Dorsolateral prefrontal cortex (tissue), 122 donors: ENCODE measurements at places on chromosomes 2 and 18. TPM values are rescaled to one million over a fixed set of nuclear protein-coding genes. Genes with fewer than 3 reads are reported as not detected.

DPP4 gene
- total RNA-seq = 5.8 TPM

DNA sequence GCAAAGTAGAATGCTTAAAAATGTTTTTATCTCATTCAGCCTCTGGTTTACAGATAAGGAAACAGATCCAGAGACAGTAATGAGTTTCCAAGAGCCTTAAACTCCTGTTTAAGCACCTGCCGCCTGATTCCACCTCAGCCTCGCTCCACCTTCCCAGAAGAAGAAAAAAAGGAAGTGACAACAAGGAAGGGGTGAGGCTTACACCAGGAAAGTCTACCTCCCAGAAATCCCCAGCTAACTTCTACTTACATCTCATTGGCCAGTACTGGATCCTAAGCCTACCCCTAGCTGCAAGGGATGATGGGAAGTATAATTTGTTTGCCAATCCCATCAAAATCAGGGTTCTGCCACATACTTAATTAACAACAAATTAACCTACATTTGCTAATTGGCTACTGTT lies 15.3 kb upstream of the ARID5A start:
- DNase-seq = no peak

SERPINB2 gene
- not detected for total RNA-seq

LIPG gene
- total RNA-seq = 0.47 TPM
